ENCODE measurements at places on chromosomes 3 and 15.

- DNase-seq, result no peak
Observed at GRCh38 chr15:93246266-93247242, 157.5 kb upstream of the RGMA start.

- no peak for DNase-seq
Observed at GRCh38 chr15:70201425-70201775, 103.7 kb upstream of the TLE3 start.

DNA sequence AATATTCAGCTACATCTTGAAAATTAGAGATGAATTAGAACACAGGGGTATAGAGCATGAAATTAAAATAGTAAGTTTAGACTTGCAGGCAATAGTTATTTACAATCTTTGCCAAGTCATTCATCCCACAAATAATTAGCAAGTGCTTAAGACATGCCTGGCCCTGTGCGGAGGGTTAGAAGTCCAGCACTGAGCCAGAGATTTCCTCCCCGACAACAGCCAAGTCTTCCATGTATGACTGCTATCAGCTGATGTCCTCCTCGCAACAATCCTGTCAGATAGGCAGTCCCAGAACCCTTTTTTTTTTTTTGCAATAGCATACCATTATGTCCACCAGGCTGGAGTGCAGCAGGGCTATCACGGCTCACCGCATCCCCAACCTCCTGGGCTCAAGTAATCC is 14.6 kb downstream of the SIN3A start:
- no peak for DNase-seq

DNA sequence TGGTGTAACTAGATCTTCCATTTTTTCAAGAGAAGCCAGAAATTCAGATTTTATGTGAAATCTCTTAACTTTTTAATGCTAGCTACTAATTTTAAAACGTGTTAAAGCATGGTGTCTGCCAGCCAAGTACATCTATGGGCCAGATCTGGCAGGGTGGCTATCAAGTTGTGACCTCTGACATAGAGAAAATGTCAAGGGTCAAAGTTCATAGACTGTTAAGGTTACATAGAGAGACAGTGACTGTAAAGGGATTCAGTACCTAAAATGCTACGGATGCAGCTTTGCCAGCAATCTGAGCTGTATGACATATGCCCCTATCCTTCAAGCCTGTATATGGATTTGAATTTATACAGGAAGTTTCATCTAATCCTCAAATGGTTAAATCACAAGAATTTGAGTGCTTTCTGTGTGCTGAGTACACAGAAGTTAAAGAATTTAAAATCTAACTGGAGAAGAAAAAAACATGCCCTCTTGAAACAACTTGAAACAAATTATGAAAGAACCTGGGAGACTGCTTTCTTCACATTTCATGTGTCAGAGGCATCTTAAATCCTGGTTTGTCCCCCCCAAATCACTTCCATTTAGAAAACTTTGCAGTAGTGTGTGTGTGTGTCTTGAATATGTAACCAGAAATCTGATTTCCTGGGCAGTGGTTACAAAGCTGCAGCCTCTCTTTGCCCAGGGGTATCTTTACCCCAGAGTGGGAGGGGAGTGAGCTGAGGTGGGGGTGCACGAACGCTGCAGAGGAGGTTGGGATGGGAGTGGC is 895 bp upstream of the ARHGAP31 start:
- DNase-seq, result no peak

- DNase-seq, result no peak
Observed at GRCh38 chr3:81776643-81777042, 15.2 kb upstream of the GBE1 start.

GRCh38 chr3:158810823-158811724 is 9.2 kb downstream of the MFSD1 start:
- DNase-seq, result no peak

DNA sequence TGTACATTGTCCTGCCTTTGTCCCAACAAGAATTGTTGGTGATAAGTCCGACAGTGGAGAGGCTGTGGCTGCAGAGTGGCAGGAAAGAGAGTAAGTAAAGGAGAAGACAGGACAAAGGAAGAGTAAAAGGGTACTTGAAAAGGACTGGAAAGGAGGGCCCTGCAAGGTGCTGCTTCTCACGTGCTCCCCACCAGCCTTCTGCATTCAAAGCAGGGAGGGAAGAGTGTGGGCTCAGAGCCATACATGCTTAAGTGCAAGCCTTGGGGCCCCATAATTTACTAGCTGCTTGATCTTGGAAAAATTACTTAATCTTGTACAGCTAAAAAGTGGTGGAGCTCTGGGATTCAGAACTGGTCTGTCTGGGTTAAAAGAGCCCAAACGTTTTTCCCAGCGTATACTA is 29.9 kb downstream of the MME start:
- no peak for DNase-seq

- no peak for DNase-seq
Observed at GRCh38 chr3:53820756-53821580, 25.3 kb downstream of the CHDH start.

- no peak for DNase-seq
Observed at GRCh38 chr3:4474683-4475490, 7.8 kb upstream of the SUMF1 start.

DNA sequence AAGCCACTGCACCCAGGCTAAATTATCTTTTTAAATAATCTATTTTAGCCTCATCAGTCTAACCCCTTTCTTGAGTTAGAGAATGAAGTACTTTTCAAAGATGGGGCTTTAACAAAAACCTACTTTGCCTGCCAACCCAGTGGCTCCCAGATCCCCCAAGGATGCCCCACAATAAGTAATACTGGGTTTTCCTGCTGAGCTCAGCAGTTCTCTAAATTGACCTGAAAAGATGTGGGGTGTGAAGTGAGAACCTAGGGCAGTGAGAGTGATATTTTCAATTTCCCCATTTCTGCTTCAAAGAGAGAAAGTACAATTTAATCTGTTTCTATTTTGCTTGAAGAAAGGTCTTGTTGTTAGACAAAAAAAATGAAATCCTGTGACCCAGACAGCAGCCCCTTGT is 318.5 kb upstream of the UMPS start:
- no peak for DNase-seq

- DNase-seq, result no peak
Observed at GRCh38 chr3:171306631-171307030, 153.6 kb downstream of the TNIK start.

- no peak for DNase-seq
Observed at GRCh38 chr3:171393032-171393744, 67.0 kb downstream of the TNIK start.

- DNase-seq, result no peak
Observed at GRCh38 chr3:123688241-123688747, 103.4 kb upstream of the HACD2 start.

GRCh38 chr15:71290002-71290401 is 174.7 kb downstream of the THSD4 start:
- no peak for DNase-seq

DNA sequence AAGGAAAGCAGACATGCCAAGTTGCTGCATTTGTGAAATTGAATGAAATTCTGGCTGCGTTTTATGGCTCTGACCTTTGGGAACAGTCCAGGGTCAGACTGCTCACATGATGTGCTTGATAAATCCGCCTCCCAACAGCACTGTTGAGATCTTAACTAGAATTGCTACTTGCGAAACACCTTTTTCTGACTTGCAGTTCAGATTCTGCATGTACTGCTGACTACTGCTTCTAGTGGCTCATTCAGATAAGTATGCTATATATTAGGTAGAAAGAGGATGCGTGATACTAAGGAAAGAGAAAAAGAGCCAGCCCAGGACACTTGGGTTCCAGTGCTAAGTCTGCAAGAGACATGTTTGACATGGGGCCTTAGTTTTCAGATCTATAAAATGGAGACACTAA is 129.4 kb downstream of the LPP start:
- no peak for DNase-seq

- DNase-seq, result no peak
Observed at GRCh38 chr3:53705774-53706173, 140.4 kb downstream of the CHDH start.

DNA sequence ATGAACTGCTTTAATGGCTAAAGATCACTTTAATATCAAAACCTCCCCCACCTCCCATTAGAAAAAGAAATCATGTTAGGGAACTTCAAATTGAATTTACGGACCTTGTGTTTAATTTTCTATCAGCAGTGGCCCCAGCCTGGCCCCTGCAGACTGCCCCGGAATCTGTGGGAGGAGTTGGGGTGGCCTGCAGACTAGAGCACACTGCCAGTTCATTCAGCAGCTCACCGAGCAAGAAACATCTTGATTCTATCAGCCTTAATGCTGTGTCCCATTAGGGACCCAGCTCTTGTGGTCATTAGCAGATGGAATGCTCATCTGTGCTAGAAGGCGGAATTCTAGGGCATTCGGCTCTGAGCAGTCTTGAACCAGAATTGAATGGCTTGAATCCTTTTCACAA is 54.2 kb downstream of the FLNB start:
- no peak for DNase-seq

DNA sequence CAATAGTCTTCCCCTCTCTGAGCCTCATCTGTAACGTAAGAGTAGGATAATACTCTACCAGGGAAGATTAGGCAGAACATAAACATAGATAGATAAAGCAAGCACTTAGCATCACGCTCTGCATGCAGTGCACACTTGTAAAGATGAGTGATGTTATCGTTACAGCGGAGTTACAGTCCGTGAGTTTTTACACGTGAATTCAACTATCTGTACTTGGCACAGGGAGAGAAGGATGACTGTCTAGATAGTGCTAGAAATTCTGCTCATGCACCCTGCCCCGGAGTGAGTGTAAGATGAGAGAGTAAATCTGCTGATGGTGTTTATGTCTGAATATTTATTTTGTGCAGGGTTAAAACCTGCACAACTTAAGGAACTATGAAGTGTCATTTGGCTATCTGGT is 35.8 kb downstream of the HAPLN3 start:
- DNase-seq, result no peak

- no peak for DNase-seq
Observed at GRCh38 chr15:57358571-57358970, 17.7 kb upstream of the CGNL1 start.

GRCh38 chr3:133836497-133837158 is 31.0 kb downstream of the SRPRB start:
- DNase-seq, result no peak

DNA sequence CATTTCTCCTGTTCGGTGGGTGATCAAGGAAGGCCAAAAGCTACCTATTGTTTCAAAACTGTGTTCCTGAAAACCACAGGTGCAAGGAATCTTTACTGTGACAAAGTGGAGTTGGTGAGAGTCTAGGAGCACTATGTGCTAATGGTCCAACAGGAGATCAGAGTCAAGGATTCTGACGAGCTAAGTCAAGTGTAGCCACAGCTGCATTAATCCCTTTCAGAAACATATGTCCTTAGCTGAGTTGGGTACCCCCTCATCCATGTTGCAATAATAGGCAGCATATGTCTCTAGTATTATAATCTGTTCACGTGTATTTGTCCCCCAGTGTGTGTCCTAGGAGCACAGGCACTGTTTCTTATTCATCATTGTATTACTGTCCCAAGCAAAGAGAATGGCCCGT is 1.7 kb downstream of the VPS39 start:
- no peak for DNase-seq

GRCh38 chr3:125302932-125303331 is 72.2 kb downstream of the ZNF148 start:
- no peak for DNase-seq

DNA sequence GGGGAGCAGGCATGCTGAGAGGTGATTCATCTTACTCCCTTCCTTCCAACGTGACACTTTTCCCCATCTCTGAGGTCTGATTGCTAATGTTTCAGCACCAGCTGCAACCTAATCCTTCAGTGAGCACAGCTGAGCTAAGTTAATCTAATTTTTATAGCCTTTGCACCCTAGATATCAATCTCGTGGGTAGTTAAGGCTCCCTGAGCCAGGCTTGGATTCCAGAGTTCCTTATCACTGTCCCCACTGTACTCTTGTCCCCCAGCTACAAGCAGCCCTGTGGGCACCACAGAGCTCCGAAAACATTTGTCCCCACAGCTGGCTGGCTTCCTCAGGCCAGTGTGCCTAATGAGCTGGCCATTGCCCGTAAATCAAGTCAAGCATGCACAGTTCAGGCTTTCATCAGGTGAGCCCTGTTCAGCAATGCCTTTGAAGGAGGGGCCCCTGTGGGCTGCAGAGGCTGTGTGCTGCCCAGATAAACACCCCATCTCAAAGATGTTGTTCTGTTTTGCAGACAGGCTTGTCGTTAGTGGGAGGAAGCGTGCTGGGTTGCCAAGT is 376.9 kb upstream of the RASGRP1 start:
- no peak for DNase-seq

DNA sequence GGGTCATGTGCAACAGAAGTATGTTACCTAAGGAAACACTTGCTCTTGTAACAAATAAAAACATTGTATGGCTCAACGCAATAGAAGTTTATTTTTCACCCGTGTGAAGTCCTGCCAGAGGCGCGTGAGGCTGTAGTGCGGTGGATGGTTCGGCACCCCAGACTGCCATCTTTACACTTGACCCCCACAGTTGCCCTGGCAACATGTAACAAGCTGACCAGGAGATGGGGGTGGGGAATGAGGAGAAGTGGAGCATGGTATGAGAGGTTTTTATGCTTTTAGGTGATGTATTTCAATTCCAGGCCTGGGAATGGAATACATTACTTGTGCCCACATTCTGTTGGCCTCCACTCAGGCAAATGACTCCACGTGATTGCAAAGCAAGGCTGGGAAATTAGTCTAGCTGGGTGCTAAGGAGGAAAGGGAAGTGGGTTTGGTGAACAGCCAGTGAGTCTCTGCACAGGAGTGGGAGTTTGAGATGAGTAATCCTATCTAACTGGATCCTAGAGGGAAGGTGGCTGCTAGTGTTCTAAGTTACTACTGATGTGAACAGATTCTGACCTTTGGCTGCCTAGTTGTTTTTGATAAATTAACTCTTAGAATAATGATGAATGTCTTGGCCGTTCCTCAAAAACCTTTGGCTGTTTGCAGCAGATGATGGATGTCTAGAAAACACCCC is 33.8 kb upstream of the GREM1 start:
- DNase-seq, result no peak

DNA sequence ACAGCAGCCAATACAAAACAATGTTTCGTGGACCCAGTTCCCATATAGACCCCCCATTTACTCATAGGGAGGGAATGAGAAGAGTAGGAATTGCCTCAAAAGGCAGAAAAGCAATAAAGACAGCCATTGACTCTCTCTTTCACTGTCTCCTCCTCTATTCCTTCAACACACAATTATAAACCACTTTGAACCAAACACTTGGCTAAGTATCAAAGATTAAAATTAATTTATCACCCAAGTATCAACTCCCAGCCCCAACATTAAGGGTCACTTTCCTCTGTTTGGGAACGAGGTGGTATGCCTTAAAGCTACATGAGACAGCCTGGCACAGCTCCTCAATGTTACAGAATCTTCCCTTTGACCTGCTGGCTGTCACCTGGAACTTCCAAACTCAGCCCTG is 16.4 kb upstream of the LRIG1 start:
- DNase-seq, result no peak

GRCh38 chr3:127970966-127971592 is 56.0 kb downstream of the KBTBD12 start:
- peak; percentile 6 for DNase-seq

All from stimulated activated CD4-positive, alpha-beta T cell treated with anti-CD3 and anti-CD28 coated beads, Interleukin-1b, Interleukin-23, amount 100 ng/mL, for 4 hours (primary cell).